ENCODE measurements at places on chromosomes 4 and X.
A peak's percentile ranks its signal among the peaks of the same experiment; 100 is the strongest.

DNA sequence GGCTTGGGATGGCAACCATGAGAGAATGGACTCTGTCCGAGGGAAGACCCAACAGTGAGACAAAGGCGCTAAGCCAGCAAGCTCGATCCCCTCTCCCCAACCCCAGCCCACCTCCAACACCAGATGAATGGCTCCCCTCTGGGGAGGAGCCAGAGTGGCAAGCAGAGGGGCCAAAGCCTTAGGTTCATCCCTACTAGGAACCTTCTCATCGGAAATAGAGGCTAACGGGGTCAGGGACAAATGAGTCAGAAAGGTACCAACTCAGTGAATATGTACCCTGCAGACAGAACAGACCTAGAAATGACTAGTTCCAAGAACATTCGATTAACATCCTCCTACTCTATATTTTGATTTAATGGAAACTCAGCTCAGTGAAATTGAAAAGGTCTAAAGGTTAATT is 73.9 kb downstream of the NSG1 start:
- DNase-seq, result no peak

- DNase-seq, result no peak
Observed at GRCh38 chr4:743463-744211, 38.0 kb downstream of the PCGF3 start.

DNA sequence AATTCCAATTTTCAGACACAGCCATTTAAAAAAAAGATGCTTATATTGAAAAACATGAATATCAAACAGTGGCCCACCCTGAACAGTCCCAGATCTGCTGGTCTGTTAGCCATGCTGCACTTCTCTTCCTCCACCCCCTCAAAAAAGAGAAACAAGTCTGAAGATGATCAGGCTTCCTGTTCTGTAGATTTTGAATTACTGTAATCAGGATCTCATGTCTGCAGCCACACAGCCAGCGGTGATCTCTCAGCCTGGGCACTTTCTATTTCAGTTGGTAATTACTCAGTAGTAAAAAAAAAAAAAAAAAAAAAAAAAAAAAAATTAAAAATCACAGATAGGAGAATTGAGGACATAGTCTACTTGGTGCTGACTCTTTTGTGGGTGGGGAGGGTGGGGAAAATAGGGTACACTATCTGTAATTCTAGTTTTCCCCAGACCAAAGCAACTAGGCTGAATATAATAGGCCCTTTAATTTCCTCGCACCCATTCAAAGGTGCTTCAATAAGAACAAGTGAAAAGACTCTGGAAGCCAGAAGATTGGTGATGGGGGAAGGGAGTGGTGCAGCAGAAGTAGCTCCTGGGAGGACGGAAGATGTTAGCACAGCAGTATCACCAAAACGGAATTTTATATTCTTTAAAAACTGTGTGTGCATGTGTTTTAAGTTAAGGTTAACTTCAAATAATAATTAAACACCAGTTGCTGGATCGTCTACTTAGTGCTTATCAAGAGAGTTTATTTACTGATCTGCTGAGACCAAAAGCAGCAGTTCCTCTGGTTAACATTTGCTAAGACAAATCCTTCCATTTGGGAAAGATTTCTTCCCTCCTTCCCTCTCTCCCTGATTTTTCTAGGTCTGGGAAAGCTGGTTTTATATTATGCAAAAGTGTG is 47.0 kb downstream of the SPRY1 start:
- no peak for DNase-seq

GRCh38 chr4:140213749-140214148 is 59.8 kb upstream of the MAML3 start:
- no peak for DNase-seq

DNA sequence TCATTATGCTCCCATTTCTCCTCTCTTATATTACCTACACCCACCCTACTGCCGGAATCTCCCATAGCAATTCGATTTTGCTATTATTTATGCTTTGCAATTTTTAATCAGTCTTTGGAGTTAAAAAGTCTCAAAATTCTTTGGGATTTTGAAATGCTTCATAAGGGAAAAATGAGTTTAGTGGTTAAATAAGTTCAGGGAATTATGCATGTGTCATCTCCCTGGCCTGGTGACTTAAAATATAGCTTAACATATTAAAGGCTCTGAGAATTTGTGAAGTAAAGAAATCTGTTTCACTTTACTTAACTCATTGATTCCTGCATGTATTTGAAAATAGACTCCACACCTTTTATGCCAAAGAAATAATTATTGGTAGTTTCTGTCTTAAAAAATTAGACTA is 185.1 kb upstream of the DIPK2B start:
- DNase-seq, result no peak

- DNase-seq, result no peak
Observed at GRCh38 chr4:38095691-38096090, 135.5 kb downstream of the PTTG2 start.

DNA sequence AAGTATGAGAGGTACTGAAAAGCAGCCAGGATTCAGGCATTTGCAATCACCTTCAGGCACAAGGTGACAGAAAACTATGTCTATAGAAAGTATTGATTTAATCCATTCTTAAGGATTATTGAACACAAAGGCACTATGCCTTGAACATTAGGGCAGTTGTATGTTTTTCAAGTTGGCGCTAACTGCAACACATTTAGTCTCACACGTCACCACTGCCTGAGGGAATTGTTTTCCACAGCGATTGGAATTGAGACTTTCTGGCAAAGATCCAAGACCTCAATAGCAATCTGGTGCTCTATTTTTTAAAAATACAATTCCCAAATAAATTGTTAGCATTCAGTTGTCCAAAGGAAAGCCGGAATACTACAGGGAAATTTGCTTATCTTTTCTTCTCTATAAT is 52.7 kb upstream of the FTHL17 start:
- no peak for DNase-seq

DNA sequence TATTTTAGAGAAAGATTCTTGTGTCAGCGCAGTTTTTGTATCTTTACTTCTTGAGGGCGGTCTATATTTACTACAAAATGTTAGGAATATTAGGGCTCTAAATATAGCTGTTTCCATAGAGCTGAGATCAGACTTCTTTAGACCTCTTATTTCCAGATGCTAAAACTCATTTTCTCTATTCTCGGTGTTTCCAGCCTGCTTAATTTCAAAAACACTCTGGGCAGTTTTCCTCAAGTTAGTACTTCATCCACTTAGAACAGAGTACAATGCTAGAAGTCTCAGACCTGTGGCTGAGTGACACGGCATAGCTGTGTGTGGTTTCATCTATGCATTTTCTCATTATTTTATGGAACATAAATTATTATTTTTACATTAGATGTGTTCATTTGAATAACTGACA is 346.6 kb downstream of the PABPC4L start:
- no peak for DNase-seq

GRCh38 chr4:931194-931959 is 739 bp downstream of the GAK start:
- DNase-seq, result no peak

DNA sequence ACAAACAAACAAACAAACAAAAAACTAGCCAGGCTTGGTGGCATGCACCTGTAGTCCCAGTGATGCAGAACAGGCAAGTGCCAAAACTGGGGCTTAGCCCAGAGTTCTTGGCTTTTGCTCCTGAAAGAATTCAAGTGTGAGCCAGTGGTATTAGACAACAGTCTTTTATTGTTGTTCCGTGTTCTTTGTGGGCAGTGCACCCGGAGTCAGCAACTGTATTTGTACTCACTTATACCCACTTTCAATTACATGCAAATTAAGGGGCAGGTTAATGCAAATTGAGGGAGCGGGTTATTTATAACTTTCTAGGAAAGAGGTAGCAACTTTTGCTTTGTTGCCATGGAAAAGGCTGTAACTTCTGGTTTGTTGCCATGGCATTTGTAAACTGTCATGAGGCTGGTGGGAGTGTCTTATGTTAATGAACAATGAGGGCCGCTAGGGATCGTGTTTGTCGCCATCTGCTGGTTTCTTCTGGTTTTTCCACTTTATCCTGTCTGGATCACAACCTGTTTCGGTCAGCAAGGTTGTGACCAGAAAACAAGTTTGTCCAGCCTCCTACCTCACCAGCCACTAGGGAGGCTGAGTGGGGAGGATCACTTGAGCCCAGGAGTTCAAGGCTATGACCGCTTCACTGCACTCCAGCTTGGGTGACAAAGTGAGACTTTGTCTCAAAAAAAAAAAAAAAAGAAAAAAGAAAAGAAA is 88.8 kb upstream of the ESX1 start:
- DNase-seq, result peak; percentile 17
